Cerebellar nuclear complex (tissue), 1 donor: ENCODE measurements at places on chromosomes 4 and X.

- no peak for DNase-seq
Measured at GRCh38 chrX:68677998-68678397, 30.5 kb downstream of the STARD8 start.

DNA sequence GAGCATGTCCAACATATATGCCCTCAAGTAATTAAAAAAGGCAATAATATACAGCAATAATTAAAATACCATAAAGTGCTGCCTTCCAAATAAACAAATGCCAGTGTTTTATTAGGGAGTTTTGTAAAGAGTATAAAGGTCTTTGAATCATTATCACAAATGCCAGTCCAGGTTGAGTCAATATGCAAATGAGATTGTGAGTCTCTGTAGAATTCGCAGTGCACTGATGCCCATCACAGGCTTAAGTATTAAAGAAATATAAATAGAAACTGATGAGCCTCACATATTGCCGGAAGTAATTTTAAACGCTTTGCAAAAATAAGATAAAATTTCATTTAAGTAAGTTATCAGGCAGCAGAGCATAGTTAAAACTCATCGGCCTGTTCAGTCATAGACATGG, 205.0 kb upstream of the TECRL start:
- DNase-seq = no peak

DNA sequence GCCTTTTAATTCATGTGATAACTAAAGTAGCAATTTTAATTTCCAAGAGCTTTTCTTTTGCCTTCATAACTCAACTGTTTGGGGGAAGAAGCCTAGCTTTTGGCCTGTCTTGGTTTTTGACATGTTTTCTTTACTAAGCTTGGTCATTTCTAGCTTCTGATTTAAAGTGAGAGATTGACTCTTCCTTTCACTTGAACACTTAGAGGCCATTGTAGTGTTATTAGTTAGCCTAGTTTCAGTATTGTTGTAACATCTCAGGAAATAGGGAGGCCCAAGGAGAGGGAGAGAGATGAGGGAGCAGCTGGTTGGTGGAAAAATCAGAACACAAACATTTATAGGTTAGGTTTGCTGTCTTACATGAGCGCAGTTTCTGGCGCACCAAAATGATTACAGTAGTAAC, 44.8 kb downstream of the DCLK2 start:
- no peak for DNase-seq

DNA sequence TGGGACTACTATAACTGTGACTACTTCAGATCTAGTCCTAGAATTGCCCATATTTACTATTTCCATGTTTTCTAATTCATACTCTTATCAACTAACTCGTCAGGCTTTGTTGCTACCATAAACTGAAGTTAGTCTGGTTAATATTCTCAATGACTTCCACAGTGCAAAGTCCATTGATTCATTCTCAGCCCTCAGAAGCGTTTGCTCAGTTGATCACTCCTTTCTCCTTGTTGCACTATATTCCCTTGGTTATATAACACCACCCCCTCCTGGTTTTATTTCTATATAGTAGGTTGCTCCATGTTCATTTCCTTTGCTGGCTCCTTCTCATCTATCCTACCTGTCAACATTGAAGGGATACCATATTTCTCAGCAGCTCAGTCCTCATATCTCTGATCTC, 27.2 kb upstream of the SLC6A14 start:
- DNase-seq = no peak

- DNase-seq = no peak
Measured at GRCh38 chr4:21749924-21750323, 198.6 kb downstream of the KCNIP4 start.

DNA sequence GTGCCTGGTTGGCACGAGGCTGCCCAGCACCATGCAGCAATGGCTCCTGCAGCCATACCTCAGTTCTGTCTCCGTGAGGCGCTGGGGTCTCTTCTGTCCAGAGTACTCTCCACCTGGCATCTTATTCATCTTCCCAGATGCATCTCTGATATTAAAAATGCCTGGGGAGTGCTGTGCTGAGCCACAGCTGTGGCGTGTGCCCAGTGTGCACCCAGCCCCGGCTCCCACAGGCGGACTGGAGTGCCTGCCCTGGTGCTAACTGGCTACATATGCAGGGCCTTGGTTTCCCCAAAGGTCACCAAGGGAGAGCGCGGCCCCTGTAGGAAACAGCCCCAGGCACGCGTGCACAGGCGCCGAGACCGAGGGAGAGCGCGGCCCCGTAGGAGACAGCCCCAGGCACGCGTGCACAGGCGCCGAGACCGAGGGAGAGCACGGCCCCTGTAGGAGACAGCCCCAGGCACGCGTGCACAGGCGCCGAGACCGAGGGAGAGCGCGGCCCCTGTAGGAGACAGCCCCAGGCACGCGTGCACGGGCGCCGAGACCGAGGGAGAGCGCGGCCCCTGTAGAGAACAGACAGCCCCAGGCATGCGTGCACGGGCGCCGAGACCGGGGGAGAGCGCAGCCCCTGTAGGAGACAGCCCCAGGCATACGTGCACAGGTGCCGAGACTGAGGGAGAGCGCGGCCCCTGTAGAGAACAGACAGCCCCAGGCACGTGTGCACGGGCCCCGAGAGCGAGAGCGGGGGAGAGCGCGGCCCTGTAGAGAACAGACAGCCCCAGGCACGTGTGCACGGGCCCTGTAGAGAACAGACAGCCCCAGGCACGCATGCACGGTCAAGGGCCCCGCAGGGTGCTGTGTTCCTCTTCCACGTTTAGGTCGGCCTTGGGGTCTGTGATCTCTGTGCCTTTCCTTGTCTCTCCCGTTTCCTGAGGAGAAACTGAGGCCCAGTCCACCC, 14.5 kb downstream of the TMEM175 start:
- no peak for DNase-seq

GRCh38 chr4:163263606-163264005, 68.8 kb downstream of the NPY1R start:
- no peak for DNase-seq

DNA sequence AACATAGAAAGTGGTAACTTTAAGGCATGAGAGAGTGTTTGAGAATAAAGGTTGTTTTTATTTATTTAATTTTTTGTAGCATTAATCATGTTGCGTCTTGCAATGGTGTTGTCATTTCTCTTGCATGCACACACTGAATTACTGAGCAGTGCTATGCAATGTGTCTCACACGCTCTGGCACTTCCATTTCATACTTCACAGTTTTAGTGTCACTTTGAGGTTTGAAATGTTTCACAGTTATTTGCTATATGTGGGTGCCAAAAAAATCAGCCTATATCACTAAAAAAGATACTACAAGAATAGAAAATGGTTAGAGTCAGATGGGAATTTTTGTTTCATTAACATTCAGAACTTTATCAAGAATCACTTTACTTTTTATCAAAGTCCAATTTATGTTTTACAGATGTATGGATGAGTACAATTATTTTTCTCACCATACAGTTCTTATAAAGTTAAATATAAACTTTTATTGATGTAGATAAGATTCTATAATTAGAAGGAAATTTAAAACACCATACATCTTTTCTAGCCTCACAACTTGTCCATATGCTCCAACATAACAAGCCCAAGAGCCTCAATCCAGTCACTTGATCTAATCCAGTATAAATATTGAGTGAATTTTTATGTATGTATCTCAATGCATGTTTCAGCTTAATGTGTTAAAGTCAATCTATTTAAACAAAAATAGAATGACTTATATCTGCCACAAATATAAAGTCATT, 114.0 kb downstream of the IQCM start:
- no peak for DNase-seq

DNA sequence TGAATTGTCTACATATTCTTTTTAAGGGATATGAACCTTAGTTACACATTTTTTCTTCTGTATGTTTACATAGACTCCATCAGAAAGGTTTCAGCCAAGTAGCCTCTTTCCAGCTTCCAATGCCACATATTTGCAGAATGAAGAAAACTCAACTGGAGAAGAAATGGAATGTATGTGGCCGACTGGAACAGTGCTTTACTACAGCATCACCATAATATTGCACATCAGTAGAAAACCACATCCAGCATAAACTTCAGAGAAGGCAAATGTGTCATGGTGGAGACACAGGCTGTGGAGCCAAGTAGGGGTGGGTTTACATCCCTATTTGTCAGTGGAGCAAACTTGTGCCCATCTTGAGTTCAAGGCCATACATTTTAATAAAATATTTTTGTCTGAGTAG, 204.8 kb upstream of the LDB2 start:
- DNase-seq = no peak

DNA sequence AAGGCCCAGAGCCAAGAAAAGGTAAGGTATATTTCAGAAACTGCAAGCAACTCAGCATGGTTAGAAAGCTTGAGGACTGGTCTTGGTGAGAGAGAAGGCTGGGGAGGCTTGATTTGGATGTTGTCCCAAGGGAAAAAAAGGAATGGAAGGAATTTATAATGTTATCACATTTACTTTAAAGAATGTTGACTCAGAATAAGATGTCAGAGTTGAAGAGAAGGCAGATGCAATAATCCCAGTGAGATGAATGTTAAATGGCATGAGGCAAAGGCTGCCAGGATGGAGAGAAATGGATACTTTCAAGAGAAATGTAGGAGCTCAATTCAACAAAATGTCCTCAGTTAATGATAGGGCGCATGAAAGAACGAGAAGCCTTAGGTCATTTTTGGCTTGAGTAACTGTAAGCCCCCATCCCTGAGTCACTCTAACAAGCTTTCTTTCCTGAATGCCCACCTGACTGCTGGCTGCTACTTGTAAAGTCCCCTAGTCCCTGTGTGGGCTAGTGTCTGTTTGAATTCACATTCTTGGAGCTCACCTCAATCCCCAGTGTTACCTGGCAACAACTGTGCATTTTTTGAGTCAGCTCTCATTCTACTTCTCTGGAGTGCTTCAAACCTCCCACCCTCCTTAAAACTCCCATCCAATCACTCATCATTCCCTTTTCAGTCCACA, 103.0 kb upstream of the TAPT1 start:
- no peak for DNase-seq

DNA sequence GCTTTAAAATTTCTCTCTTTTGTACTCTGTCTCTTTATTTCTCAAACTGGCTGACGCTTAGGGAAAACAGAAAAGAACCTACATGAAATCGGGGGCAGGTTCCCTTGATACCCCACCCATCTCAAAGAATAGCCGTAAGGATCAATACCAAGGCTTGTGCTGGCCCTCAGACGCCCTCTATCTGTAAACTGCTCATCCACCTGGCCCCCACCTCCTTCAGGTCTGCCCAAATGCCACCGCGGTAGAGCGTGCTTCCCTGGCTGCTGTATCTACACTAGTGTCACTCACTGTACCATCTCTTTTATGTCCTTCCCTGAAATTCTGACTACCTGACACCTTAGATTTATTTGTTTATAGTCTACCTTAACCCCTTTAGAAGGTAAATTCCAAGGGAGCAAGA, 62.8 kb downstream of the SMIM20 start:
- DNase-seq = no peak

DNA sequence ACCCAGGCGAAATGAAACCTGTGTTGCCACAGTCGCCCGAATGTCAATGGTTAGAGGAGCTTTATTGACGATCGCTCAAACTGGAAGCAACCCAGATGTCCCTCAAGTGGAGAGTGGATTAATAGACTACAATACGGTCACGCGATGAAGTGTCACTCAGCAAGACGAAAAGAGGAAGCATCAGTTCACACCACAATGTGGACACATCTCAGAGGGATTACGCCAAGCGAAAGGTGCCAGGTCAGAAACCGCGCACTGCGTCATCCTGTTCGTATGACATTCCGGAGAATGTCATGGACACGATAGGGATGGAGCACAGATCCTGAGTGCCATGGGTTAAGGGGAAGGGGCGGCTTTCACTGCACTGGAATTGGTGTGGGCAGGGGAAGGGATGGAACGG, 111.7 kb downstream of the HMX1 start:
- no peak for DNase-seq

DNA sequence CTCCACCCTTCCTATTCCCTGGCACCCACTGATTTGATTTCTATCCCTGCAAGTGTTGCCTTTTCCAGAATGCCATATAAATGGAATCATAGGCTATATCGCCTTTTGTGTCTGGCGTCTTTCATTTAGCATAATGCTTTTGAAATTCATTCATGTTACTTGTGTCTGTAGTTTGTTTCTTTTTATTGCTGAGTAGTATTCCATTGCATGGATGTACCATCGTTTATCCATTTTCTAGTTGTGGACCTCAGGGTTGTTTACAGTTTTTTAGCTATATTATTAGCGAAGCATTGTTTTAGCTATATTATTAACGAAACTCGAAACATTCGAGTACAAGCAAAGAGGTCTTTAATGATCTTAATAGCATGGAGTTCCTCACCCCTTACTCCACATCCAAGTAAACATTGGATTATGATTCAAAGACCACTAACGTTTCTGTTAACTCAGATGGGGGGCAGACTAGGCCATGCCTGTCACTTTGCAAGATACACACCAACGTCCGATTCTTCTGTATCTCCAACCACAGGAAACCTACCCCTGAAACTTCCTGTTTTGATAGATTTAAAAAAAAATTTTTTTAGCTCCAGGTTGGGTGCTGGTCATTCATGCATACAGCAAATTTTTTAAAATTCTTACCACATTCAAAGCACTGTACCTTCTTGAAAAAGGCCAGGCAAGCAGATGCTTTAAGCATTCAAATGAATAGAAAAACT, 1.1 kb downstream of the DCK start:
- no peak for DNase-seq

GRCh38 chr4:8050180-8050554, 108.4 kb downstream of the ABLIM2 start:
- DNase-seq = no peak
